Right lobe of liver (tissue), 6 donors: ENCODE measurements at places on chromosomes 5 and 9. TPM values are rescaled to one million over a fixed set of nuclear protein-coding genes. Genes with fewer than 3 reads are reported as not detected.

DNA sequence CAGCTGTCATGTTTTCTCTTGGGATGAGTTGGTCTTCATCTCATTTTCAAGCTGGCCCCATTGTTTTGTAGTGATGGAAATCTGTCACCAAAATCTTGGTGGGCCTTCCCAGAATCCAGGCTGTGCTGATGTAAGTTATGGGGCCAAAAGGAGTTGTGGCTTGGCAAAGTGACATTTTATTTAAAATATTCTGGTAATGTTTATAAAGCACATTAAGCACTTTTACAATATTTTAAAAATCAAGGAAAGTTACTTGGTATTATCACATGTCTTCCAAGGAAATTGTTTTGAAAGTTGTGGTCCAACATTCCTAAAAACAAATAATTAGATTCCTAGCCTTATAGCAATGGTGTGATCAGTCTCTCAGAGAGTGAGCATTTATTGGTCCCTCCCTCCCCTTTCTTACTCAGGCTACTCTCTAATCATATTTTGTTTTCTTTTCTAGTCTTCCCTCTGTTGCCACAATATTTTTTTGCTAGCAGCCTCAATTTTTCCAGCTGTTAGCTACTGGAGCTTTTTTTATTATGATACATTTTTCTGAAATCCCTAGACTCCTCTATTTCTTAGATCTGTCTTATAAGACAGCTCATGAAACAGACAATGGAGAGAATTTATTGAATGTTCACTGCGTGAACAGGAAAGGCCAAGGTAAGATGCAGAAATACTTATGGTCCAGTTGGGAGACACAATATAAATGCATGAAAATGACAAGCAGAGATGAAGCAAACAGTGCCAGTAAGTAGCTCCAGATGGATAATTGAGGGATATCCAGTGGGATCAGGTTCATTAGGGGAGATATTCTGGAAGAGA is 408.1 kb upstream of the ZNF608 start:
- no peaks in the 10 kb centered on the region for H3K4me1 ChIP-seq
- no peaks in the 10 kb centered on the region for H3K36me3 ChIP-seq
- H3K27me3 ChIP-seq = no peaks in the 10 kb centered on the region
- H3K27ac ChIP-seq = no peak overlapping the region
- no peak for DNase-seq

GRCh38 chr9:86860006-86860405 is 87.3 kb downstream of the GAS1 start:
- no peak for DNase-seq
- H3K36me3 ChIP-seq = no peaks in the 10 kb centered on the region
- H3K4me1 ChIP-seq = no peaks in the 10 kb centered on the region
- H3K4me3 ChIP-seq = no peak overlapping the region
- no peaks in the 10 kb centered on the region for H3K27me3 ChIP-seq
- H3K27ac ChIP-seq = no peak overlapping the region

DNA sequence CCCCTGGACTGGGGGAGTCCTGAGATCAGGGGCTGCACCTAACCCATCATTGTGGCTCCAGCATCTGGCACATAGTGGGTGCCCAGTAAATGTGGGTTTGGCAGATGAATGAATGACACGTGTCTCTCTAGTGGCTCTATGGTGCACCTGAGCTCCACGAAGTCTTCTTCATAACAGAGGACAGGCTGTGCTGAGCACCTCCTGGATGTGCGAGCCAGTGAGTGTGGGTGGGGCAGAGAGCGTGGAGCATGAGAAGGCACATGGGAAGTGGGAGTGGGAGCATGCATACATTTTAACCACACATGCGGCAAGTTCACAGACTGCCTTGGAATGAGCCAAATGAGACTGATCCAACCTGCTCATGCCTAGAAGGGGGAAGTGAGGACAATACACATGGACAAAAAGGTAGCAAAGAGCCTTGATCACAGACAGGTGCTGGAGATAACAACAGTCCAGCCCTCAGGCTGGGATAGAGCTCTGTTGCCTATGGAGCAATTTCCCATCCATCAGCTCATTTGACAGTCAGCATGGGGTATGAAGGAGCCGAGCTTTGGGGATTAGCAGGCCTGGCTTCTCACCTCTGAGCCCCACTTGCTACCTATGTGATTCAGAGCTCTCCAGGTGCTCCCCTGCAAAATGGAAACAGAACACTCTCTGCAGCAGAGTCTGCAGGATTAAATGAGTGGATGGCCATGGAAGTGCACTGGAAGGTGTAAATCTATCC is 76.2 kb upstream of the TBC1D2 start:
- H3K4me1 ChIP-seq = no peaks in the 10 kb centered on the region
- no peak for DNase-seq
- H3K27me3 ChIP-seq = no peaks in the 10 kb centered on the region

DNA sequence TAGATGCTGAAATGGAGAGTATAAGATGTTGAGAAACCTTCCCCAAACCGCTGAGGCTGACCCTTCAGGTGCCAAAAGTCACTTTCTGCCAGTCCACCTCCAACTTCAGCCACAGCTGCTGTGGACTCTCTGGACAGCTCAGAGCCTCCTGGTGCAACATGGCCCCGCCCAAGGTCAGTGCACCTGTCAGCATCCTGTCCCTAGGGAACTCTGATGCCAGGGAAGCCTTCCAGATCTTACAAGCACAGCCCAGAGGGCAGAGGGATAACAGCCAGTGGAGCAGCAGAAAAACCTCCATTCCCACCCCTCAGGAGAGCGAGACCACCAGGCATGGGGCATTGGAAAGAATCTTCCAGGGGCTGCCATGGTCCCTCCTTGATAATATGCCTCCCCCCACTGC is 10.5 kb upstream of the PTGES2 start:
- H3K36me3 ChIP-seq = no peaks in the 10 kb centered on the region
- no peak overlapping the region for H3K4me3 ChIP-seq
- H3K27me3 ChIP-seq = no peaks in the 10 kb centered on the region
- no peak overlapping the region for H3K27ac ChIP-seq

DNA sequence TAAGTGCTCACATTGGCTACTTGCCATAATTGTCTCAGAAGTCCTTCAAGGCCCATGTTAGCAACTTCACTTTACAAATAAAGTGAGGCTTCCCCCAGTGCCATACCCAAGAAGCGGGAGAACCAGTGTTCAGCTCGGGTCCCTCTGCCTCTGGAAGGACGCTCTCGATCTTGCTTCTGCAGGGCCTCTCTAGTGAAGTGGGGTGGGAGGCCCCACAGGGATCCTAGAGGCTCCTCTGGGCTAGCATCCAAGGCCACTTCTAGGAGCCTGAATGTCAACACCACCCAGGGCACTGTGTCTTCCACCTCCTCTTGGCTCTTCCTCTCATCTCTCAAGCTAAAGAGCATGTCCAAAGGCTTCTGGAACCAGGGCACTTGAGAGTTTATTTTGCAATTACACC is 282.5 kb downstream of the GADD45G start:
- no peaks in the 10 kb centered on the region for H3K36me3 ChIP-seq
- DNase-seq = no peak
- H3K27ac ChIP-seq = no peak overlapping the region
- H3K4me3 ChIP-seq = no peak overlapping the region
- no peaks in the 10 kb centered on the region for H3K27me3 ChIP-seq
- peaks cover 31% of the 10 kb centered on the region for H3K4me1 ChIP-seq

DNA sequence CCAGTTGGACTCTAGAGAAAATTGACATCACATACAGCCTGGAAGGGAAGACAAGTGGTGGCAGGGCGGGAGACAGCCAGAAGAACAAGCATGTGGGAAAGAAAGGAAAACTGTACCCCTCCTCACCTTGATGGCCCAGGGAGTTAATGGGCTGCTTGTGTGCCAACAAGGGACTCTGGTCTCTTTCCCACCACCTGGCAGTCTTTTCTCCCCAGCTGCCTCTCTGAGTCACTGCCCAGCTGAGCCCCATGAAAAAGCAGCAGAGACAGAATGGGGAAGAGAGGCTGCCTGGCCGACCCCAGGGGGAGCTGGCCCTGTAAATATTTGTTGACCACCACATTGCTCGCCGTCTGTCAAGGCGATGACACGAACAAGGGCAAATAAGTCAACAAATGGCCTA is 359.4 kb downstream of the ENC1 start:
- no peaks in the 10 kb centered on the region for H3K27me3 ChIP-seq
- no peak for DNase-seq
- H3K4me3 ChIP-seq = no peak overlapping the region
- H3K4me1 ChIP-seq = no peaks in the 10 kb centered on the region

DNA sequence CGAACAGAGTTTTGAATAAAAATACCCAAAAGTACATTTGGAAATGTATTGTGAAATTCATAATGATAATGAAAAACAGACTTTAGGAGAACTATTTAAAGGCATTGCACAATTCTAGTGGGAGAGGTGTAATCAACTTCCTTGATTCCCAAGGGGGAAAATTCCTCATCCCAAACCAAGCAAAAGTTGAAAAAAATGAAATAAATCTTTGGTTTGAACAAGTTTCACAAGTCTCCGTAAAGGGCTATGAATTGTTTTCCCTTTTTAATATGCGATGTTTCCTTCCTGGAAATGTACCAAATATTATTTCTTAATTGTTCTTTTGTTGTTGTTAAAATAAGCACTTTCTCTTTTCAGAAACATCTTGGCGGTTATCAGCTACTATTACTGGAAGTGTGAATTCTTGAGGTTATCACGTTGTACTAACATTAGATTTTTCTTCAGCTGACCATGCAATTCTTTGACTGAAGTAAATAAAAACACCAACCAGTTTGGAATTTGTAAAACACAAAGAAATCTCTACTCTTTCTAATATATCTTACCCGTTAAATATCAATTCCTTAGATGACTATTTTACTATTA is 59.3 kb downstream of the SVEP1 start:
- H3K4me1 ChIP-seq = no peaks in the 10 kb centered on the region
- no peaks in the 10 kb centered on the region for H3K27me3 ChIP-seq
- no peaks in the 10 kb centered on the region for H3K36me3 ChIP-seq
- no peak overlapping the region for H3K27ac ChIP-seq
- no peak overlapping the region for H3K4me3 ChIP-seq
- no peak for DNase-seq

DNA sequence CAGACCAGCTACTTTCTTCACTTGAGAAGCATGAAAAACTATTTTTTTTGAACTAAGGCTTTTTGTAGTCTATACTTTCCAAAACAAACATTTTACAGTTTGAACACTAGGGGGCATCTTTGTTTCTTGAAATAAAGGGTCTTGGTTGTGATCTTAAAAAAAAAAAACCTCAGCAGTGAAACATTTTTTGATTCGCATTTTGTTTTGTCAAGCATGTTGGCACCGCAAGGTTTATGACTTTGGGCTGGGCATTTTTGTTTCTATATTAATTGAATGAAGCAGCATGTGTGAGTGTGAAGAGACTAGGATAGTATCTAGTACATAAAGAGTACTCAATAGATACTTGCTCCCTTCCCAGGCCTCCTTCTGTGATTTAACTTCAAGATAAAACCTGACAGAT is 31.6 kb upstream of the ACOT12 start:
- no peaks in the 10 kb centered on the region for H3K36me3 ChIP-seq
- H3K27ac ChIP-seq = peak overlapping the region; percentile 94
- DNase-seq = no peak
- no peaks in the 10 kb centered on the region for H3K27me3 ChIP-seq

DNA sequence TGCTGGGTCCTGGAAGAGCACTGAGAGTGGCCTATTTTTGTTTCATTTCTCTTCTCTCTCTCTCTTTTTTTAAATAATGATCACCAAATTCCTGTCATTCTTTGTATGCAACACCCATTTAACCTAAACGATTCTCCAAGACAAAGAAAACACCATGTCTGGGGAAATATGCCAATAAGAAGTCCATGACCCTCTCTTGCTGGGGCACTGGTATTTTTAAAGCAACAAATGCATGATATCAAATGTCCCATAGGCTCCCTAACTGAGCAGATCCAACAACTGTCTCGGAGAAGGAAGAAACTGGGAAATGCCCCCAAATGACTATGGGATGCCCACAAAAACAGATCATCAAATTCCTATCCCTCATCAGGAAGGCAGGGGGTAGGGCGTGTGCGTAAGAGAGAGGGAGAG is 567.4 kb downstream of the CCDC171 start:
- no peaks in the 10 kb centered on the region for H3K27me3 ChIP-seq
- H3K4me1 ChIP-seq = no peaks in the 10 kb centered on the region
- no peak overlapping the region for H3K4me3 ChIP-seq

DNA sequence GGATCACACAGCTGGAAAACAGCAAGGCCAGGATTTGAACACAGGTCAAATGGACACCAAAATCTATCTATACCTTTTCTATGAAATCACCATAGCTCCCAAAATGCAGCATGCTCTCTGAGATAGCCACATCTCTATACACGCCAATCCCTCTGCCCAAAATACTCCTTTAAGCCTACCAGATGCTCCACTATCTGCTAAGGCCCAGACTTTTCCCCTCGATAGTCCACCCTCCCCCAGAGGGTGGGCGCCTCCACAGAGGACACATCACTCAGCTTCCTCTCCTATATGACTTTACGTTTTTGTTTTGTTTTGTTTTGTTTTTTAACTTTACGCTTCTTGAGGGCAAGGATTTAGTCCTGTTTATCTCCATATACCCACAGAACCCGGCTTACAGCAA is 46.8 kb downstream of the MTMR12 start:
- H3K4me1 ChIP-seq = no peaks in the 10 kb centered on the region
- H3K36me3 ChIP-seq = peaks cover 7% of the 10 kb centered on the region
- H3K27me3 ChIP-seq = no peaks in the 10 kb centered on the region
- H3K27ac ChIP-seq = no peak overlapping the region
- no peak for DNase-seq

- DNase-seq = no peak
- H3K27me3 ChIP-seq = no peaks in the 10 kb centered on the region
- no peaks in the 10 kb centered on the region for H3K36me3 ChIP-seq
- no peaks in the 10 kb centered on the region for H3K4me1 ChIP-seq
- H3K4me3 ChIP-seq = no peak overlapping the region
These were observed 275.9 kb upstream of the WWC1 start for GRCh38 chr5:168015506-168015905.

GRCh38 chr5:169343766-169344165 is 42.8 kb upstream of the SLIT3 start:
- DNase-seq = no peak
- no peaks in the 10 kb centered on the region for H3K36me3 ChIP-seq
- H3K4me1 ChIP-seq = no peaks in the 10 kb centered on the region

DNA sequence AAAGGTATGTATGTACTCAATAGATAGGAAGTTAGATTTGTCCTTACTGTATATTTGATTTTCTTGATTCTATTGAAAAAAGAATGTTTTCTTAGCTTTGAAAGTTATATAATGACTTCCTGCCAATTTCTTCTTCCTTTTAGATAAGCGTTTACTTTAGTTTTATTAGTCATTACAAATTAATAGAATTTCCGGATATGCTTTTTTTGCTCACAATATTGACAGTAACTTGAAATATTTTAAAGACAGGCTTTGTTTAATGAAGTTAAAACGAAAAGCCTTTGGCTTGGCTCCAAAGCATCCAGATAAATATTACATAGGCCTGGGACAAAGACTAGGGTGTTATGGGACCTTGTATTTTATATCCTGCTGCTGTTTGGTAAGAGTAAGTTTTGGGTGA is 49.5 kb downstream of the CWC27 start:
- no peak overlapping the region for H3K4me3 ChIP-seq
- DNase-seq = no peak
- H3K27me3 ChIP-seq = no peaks in the 10 kb centered on the region
- no peak overlapping the region for H3K27ac ChIP-seq
- H3K4me1 ChIP-seq = no peaks in the 10 kb centered on the region

- no peak overlapping the region for H3K4me3 ChIP-seq
- H3K27me3 ChIP-seq = no peaks in the 10 kb centered on the region
- no peaks in the 10 kb centered on the region for H3K36me3 ChIP-seq
- DNase-seq = no peak
These were observed 7.0 kb upstream of the GDNF start for GRCh38 chr5:37846786-37847310.

ITK gene
- total RNA-seq = 0.62 TPM

NUTM2F gene
- total RNA-seq = not detected

PCDHA1 gene
- total RNA-seq = not detected

ZNF366 gene
- total RNA-seq = 0.77 TPM

PCDHGB4 gene
- total RNA-seq = 5.0 TPM

OR1J2 gene
- total RNA-seq = not detected

C9 gene
- total RNA-seq = 1,197 TPM

ROR2 gene
- not detected for total RNA-seq

CD74 gene
- 549 TPM for total RNA-seq
